A549 (cell line): ENCODE measurements at places on chromosomes 6 and 20.

DNA sequence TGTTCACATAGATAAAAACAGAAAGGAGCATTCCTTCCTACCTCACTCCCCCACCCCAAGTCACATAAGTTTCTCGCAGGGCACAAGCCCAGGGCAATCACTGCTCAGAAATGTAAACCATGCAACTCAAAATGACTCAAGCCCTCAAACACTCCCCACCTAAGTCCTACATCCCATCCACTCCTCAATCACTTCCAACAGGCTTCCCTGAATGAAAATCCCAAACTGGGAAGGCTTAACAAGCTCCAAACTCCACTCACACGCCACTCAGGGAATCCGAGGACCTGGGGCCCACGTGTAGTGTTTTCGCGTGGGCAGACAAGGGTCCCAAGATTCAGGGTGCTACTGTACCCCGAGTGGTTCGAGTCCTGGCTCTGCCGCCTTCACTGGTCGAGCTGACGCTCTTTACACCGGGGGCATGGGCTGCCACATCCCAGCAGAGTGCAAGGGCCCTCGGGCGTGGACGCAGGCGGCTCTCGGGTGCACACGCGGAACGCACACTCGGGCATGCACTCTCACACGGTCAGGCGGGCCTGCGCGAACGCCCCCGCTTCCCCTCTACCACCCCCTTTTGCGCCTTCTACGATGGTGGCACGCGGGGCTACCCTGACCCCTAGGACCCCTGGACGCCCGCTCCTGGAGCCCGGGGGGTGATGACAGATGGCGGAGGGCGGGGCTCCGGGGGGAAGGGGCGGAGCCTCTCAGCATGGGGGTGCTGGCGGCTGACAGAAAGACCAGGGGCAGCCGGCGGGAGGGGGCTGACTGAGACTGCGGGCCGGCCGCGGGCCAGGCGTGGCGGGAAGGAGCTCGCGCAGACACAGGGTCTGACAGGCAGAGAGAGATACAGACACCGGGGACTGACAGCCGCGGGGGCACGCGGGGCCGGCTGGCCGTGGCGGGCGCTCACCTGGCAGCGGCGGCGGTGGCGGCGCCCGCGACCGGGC is 657 bp downstream of the ZHX3 start:
- DNase-seq, result peak; percentile 27

DNA sequence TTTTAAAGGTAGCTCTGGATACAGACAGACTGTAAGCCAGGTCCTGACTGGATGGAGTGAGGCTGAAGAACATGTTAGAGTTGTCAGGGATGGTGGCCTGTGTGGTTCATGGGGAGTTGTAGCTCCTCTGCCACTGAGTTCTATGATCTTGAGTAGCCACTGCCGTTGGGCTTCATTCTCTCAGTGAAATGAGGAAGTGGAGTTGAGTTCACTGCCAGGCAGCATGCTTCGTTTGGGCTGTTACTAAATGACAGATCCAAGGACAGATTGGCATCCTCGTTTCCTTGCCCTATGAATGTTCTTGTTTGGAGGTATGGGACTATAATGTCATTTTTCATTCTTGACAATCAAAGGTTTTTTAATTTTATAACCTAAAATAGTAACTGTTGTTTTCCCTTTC is 37.2 kb downstream of the SCAND1 start:
- no peak for DNase-seq

DNA sequence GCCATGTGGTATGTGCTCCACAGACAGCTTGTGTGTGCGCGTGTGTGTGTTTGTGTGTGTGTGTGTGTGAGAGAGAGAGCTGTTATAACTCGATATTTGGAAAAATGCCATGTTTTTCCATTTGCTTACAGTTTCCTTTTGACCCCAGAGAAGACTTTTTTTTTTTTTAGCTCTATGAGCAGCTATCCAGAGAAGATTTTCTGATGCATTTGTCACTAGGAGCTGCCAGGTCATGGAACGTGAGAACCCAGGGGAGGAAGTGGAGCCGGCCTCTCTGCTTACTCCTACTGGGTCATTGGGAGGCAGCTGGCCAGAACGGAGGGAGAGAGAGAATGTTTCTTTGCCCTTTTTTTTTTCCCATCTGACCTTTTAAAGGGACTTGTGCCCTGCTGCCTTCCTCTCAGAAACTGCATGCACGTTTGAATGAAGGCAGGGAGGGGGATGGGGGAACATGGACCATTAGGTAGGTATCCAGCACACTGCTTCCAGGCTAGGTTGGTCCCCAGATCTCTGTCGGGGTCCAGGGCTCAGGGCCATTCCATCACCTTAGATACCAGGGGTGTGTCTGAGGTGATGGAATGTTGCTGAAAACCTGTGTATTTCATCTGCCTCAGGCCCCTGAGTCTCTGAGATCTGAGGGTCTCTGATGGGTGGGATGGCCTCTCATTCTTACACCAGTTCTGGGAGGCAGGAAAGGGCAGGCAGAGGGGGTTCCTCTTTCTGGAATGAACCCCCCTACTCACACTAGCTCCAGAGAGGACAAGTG is 11.2 kb upstream of the MRPS18A start:
- DNase-seq, result peak; percentile 42

DNA sequence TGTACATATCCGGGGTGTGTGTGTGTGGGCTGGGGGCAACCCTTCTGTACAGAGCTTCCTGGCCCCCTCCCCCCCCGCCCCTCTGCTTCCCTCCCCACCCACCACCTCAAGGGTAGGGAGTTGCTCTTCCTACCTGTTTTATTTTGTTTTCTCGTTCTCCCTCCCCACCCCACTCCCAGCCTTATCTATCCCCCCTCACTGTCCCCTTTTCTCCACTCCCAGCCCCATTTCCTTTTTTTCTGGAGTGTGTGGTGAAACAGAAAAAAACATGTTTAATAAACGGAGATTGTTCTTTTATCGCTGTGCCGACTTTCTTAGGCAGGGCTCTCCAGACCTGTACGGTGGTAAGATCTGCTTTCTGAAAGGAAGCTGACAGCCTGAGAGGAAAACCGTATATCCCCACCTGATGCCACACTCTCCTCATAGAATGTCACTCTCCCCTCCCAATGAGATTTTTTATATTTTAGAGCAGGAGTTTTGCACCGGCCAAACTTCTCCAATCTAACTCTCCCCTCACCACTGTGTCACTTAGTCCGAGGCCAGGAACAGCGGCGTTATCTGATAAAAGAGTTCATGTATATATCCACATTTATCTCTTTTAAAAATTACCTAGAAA is 875 bp upstream of the ZBTB9 start:
- DNase-seq, result no peak

- DNase-seq, result no peak
Observed at GRCh38 chr6:34036357-34037069, 109.4 kb downstream of the GRM4 start.

DNA sequence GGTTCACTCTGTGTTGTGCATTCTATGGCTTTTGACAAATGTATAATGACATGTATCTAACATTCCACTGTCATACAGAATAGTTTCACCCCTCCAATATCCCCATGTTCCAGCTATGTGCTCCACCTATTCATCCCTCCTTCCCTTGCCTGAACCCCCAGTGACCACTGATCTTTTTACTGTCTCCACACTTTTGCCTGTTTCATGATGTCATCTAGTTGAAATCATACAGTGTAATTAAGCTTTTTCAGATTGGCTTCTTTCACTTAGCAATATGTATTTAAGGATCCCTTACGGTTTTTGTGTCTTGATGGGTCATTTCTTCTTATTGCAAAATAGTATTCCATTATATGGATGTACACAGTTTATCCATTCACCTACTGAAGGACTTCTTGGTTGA is 39.8 kb downstream of the TGM6 start:
- no peak for DNase-seq

GRCh38 chr6:133410638-133411435 is 169.7 kb downstream of the EYA4 start:
- peak; percentile 4 for DNase-seq

DNA sequence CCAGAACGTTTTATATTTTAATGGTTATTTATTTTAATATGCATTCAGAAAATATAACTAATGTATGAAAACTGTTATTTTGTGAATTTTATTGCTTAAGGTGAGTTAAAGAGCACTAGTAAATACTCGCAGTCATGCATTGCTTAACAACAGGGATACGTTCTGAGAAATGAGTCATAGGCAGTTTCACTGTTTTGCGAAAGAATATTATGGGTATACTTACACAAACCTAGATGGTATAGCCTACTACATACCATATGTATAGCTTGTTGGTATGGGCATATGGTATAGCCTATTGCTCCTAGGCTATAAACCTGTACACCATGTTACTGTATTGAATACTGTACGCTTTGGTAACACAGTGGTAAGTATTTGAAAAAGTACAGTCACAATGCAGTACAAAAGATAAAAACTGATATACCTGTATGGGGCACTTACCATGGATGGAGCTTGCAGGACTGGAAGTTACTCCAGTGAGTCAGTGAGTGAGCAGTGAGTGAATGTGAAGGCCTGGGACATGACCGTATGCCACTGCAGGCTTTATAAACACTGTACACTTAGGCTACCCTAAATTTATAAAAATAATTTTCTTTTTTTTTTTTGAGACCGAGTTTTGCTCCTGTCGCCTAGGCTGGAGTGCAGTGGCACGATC is 38.5 kb downstream of the ARFGEF2 start:
- no peak for DNase-seq

GRCh38 chr6:38112181-38112580 is 292.7 kb downstream of the ZFAND3 start:
- DNase-seq, result no peak

GRCh38 chr6:83044091-83044768 is 21.4 kb downstream of the UBE3D start:
- DNase-seq, result no peak

DNA sequence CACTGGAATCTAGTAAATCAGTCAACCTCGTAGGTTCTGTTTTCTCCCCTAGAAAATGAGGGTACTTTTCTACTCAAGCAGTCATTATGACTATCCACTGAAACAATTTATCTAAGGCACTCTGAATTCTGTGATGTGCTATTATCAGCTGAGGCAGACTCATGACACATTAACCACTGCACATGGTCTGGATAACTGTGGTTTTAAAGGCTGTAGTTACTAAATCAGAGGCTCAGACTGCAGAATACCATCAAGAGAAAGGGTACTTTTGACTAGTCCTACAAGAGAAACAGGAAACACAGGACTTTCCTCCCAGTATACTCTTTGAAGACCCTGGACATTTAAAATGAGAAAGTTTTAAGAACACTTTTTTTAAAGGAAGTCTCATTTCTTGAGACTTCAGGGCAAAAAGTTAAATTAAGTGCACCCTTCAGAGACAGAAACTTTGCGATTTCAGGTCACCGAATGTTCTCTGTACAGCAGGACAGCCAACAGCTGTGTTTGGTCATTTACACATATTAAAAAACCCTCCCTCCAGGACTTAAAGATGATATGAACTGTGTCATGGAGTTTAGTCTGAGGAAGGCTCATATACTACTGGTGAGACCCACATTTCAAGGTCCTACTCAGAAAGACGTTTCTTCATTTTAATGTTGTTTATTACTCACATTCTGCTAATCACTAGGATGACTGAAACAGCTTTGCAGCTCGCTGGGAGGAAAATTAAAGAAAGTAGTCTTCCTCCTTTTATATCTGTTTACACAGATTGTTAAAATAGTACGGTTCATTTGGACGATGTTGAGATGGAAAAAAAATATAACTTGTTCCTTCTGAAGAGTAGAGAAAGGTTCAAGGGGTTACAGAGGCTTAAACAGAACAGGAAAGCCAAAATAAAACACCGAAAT is 19.9 kb downstream of the ATXN1 start:
- no peak for DNase-seq

DNA sequence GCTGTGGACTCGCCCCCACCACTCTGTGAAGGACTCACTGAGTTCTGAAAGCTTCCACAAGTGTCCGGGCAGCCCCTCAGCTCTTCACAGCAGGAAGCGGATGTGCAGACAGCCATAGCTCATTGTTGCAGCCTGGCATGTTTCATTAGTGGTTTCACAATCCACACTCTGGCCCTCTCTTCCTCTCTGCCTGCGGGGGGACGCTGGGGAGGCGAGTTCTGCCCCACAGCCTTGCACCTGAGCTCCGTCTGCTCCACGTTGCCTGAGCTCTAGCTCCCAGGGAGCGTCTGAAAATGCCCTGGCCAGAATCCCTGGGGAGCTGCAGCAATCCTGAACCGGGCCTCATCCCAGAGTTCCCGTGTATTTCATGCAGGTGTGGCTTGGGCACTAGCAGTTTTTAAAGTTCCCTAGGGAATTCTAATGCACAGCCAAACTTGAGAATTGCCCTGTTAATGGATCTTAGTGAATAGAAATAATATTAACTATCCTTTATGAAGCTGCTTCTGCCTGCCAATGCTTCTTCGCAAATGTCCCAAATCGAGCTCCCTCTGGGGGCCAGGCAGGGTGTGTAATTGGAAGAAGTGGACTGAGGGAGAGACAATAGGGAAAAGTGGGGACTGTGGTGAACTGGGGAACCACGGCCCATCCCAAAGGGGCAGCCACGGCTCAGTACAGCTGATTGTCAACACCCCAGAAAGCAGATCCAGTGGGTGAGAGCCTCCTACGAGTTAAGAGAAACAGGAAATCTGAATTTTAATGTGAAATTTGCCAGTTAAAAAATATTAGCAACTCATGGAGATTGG is 51.5 kb downstream of the CTCFL start:
- no peak for DNase-seq

DNA sequence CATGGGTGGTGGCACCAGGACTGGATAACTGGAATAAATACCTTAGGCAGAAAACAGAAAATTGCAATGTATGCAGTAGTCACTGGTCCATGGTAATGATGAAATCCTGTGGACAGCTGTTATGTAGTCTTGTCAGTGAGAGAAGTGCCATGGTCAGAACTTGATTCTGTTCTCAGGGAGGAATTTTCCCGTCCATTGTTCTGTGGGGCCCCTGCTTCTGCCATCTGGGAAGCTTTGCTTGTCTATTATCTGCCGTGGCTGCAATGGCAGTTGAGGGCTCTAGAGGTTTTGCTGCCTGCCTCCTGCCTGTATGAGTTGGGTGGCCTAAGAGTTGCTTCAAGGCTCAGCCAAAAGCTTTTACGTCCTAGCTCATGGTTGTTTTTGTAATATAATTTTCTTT is 126.8 kb upstream of the SLC35B3 start:
- DNase-seq, result no peak

GRCh38 chr6:13375360-13375878 is 47.1 kb upstream of the TBC1D7 start:
- DNase-seq, result no peak

GRCh38 chr20:4828830-4829513 is 107.3 kb downstream of the PRND start:
- no peak for DNase-seq

DNA sequence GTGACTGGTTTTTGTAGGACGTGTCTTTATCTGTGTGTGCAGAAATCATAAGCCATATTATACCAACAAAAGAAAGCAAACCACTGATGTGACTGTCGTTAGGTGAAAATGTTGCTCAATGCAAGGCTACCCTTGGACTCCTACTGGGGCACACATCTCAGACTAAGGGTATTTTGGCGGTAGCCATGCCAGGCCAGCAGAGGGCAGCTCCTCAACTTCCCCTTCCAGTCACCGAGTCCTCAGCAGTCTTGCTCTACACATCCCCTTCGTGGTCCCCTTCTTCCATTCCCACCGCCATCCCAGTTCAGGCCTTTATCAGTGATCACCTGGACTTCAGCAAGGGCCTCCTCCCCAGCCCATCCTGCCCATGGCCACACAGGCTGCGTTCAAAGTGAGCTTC is 113.7 kb upstream of the GGTLC1 start:
- DNase-seq, result peak; percentile 63
